ENCODE measurements at places on chromosomes 11 and 22.
A peak's percentile ranks its signal among the peaks of the same experiment; 100 is the strongest.

- DNase-seq = no peak
Observed at GRCh38 chr22:37225481-37225880, 13.2 kb upstream of the SSTR3 start.

DNA sequence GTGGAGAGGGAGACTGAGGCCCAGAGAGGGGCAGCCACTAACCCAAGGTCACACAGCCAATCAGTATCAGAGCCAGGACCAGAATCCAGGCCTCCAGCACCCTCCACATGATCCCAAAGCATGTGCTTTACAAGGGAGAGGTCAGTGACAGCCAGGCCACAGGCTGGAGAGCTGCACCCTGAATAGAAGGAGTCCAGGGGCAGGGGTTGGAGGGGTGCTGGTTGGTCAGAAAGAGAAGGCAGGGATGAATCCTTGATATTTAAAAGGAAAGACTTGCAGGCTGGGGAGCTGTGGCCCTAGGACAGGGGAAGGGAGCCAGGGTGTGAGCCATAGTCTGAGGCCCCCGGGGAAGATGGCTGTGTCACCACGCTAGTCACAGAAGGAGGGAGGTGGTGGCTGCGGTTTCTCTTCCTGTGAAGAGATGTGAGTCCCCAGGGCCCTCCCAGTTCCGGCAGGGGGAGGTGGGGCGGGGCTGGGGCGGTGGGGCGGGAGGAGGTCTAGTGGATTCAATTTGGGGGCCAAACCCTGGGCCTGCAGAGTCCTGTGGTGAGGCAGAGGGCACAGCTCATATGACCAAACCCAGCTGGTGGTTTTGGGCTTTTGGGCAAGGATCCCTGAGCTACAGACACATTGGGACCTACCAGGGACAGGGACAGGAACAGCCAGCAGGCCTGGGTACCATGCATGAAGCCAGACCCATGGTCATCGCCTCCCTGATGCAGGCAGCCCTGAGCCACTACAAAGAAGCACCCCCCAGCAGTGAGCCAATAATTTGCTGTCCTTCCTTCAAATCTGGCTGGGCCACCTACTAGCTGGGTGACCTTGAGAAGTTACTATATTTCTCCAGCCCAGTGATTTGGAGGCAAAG, 14.0 kb downstream of the RAC2 start:
- peak; percentile 72 for DNase-seq

DNA sequence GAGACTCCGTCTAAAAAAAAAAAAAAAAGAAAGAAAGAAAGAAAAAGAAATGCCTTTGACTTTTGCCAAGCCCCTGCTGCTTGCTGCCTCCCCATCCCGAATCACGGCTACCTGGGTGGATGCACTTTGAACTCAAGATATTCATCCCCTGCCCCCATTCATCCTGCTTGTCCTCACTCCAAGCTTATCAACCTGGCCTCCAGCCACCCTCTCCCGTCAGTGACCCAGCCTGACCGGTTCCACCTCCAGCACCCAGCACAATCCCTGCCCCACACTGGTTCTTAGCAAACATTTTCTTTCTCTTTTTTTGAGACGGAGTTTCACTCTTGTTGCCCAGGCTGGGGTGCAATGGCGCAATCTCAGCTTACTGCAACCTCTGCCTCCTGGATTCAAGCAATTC, 44.4 kb downstream of the CYTH4 start:
- DNase-seq = peak; percentile 27

DNA sequence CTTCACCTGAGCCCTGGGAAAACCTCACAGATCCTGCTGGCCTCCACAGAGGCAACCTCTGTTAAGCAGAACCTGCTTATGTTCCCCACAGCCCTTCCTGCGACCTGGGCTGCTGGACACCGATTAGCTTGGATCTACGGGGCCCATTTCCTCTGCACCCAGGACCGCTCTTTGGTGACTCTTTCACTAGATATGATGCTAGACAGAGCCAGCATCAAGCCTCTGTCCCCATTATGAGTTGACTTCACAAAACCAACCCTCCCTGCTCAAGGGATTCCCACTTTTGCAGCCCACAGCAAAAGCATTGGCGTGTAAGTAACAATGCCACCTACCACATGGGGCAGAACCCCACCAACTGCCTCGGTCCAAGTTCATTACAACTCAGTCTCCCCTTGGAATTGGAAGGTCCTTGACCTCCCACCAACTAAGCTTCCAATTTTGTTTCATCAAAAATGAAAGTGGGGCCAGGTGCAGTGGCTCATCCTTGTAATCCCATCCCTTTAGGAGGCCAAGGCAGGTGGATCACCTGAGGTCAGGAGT, 15.2 kb upstream of the TMPRSS4 start:
- no peak for DNase-seq

GRCh38 chr11:78074756-78075155, 4.9 kb downstream of the NDUFC2 start:
- DNase-seq = peak; percentile 29

DNA sequence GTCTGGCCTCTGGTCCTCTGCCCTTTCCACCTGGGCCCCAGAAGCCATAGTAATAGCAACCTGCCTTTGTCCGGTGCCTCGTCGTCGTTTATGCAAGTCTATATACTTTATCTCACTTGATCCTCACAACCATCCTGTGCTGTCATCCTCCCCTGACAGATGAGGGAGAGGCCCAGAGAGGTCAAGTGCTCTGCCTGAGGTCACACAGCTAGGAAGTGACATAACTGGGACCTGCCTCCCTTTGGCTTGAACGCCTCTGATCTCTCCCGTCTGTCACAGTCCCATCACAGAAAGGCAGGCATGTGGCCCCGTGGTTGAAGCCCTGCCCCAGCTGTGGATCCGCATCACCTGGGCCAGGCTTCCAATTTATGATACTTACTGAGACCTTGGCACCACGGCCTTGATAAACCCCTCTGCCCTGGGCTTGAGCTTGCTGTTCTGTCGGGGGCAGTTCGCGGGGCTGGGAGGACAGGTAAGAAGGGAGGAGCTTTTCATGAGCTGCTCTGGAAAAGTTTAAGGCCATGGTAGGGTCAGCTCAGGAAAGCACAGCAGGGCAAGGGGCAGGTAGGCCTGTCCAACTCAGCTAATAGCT, 247.0 kb downstream of the ST3GAL4 start:
- no peak for DNase-seq

GRCh38 chr22:46652847-46653331, 32.7 kb downstream of the GRAMD4 start:
- no peak for DNase-seq

DNA sequence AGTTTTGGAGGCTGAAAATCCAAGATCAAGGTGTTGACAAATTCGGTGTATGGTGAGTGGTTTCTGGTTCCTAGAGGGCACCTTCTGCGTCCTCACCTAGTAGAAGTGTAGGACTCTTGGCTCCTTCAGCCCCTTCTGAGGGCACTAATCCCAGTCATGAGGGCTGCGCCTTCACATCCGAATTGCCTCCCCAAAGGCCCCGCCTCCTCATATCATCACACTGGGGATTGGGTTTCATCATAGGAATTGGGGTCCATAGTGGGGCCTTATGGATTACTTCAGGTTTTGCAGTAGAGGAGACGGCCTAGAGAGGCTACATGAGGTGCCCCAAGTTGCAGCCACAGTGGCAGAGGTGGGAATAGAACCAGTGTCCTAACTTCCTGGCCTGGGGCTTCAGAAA, 87.1 kb downstream of the CEP164 start:
- no peak for DNase-seq

Measured in epithelial cell of esophagus (primary cell).